ENCODE measurements at places on chromosomes 5 and 9.

DNA sequence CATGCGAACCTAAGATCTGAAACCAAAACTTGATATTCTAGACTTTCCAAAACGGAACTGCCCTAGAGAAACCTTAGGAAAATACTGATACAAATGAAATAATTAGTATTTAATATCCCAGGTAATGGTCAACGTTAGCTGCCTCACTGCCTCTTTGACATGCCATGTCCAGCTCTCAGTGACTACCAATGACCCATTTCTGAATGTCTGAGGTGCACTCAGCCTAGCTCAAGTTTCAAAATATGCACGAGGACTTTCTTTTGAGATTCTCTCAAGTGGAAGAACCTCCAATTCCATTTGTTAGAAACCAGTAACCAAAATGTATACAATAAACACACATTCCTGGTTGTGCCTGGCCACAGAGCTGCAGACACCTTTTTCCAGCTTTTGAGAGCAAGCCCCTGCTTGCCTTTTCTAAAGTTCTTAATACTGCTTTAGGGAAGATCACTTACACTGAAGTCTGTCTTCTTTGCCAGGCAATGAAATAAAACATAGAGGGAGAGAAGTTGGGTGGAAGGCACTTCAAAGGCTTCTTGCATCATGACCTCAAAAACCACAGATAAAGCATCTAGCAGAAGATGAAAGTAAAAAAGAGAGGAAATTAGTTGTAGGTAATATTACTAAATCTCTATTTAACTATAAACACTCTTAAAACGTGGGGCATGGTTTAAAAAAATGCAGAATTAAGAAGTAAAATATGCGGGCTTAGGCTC is 87.9 kb downstream of the MRPS27 start:
- H3K27ac ChIP-seq: peak overlapping the region; percentile 74
- no peak for DNase-seq
- H3K36me3 ChIP-seq: peaks cover 20% of the 10 kb centered on the region
- no peaks in the 10 kb centered on the region for H3K27me3 ChIP-seq

GRCh38 chr9:121201045-121201737 is 478 bp downstream of the RAB14 start:
- peak overlapping the region; percentile 86 for H3K4me3 ChIP-seq
- no peak overlapping the region for H3K27ac ChIP-seq
- H3K4me1 ChIP-seq: peaks cover 33% of the 10 kb centered on the region
- H3K36me3 ChIP-seq: no peaks in the 10 kb centered on the region
- peak; percentile 45 for DNase-seq
- H3K27me3 ChIP-seq: peaks cover 2% of the 10 kb centered on the region

GRCh38 chr9:88786291-88787079 is 204.8 kb upstream of the S1PR3 start:
- peaks cover 10% of the 10 kb centered on the region for H3K4me1 ChIP-seq
- DNase-seq: no peak
- H3K36me3 ChIP-seq: no peaks in the 10 kb centered on the region
- no peaks in the 10 kb centered on the region for H3K27me3 ChIP-seq

DNA sequence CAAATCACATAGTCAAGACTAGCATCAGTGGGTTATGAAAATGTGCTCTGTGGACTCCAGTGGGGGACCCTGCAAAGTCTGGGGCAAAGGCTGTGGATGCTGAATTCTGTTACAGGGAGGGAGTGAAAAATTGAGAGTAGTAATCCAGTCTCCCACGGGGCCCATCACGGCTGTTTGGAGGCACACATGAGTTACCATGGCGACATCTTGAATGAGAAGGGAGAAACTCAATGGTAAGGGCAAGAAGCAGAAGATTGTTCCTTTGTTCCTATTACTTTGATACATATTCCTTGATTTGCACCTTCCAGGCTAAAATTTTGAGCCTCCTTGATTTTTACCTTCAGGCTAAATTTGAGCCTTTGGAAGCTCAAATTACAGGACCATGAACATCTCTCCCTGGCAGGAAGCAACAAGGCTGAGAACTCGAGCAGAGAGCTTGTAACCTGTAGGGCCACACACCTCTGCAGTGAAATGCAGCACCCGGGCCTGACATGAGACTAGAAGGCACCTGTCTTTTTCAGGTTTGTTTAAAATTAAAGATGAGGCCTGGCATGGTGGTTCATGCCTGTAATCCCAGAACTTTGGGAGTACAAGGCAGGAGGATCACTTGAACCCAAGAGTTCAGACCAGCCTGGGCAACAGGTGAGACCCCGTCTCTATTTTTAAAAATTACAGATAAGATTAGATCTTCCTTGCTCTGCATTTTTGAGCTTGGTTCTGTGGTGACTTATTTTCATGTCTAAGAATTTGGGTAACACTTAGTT is 31.0 kb upstream of the ZFR start:
- H3K27ac ChIP-seq: no peak overlapping the region
- no peaks in the 10 kb centered on the region for H3K36me3 ChIP-seq
- DNase-seq: no peak
